ENCODE measurements at places on chromosomes 4 and X. TPM values are rescaled to one million over a fixed set of nuclear protein-coding genes. Genes with fewer than 3 reads are reported as not detected.

TLR2 gene
- not detected for total RNA-seq

COMMD8 gene
- 38.2 TPM for total RNA-seq

GAGE12E gene
- not detected for total RNA-seq

APELA gene
- total RNA-seq, result not detected

SPANXC gene
- total RNA-seq, result 1.4 TPM

PPARGC1A gene
- total RNA-seq, result not detected

PLXNA3 gene
- 71.2 TPM for total RNA-seq

CDX4 gene
- total RNA-seq, result not detected

TTC29 gene
- total RNA-seq, result not detected

F8A2 gene
- not detected for total RNA-seq

UGT2A1 gene
- not detected for total RNA-seq

MAMLD1 gene
- total RNA-seq, result 4.6 TPM

MAGEB17 gene
- total RNA-seq, result not detected

NEUROG2 gene
- total RNA-seq, result not detected

COX7B2 gene
- total RNA-seq, result not detected

All from HFFc6 (cell line).